ENCODE measurements at places on chromosomes 11 and 22. TPM values are rescaled to one million over a fixed set of nuclear protein-coding genes. Genes with fewer than 3 reads are reported as not detected.

PHETA2 gene
- total RNA-seq: 5.2 TPM

C11orf24 gene
- total RNA-seq: 35.3 TPM

ST13 gene
- total RNA-seq: 372 TPM

PPFIBP2 gene
- 66.4 TPM for total RNA-seq

ZP1 gene
- total RNA-seq: not detected

DNA sequence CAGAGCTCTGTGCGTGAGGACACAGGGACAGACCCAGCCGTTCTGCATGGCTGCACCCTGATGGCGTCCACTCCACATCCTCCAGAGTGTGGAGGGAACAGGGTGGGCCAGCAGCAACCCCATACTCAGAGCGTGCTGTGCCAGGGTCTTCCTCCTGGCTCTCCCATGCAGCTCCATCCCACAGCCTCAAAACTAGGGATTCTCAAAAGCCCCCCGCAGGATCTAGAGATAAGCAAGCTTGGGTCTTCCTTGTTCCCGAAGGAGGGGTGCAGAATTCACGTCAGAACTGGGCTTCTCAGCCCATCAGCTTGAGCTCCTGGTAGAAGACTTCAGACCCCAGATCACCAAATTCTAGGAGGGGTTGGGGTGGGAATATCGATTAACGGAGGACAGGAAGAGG, 858.8 kb downstream of the TBC1D22A start:
- H3K27ac ChIP-seq: no peak overlapping the region
- DNase-seq: no peak
- H3K36me3 ChIP-seq: no peaks in the 10 kb centered on the region
- H3K4me1 ChIP-seq: no peaks in the 10 kb centered on the region
- H3K27me3 ChIP-seq: peaks cover 3% of the 10 kb centered on the region
- H3K4me3 ChIP-seq: no peak overlapping the region

DNA sequence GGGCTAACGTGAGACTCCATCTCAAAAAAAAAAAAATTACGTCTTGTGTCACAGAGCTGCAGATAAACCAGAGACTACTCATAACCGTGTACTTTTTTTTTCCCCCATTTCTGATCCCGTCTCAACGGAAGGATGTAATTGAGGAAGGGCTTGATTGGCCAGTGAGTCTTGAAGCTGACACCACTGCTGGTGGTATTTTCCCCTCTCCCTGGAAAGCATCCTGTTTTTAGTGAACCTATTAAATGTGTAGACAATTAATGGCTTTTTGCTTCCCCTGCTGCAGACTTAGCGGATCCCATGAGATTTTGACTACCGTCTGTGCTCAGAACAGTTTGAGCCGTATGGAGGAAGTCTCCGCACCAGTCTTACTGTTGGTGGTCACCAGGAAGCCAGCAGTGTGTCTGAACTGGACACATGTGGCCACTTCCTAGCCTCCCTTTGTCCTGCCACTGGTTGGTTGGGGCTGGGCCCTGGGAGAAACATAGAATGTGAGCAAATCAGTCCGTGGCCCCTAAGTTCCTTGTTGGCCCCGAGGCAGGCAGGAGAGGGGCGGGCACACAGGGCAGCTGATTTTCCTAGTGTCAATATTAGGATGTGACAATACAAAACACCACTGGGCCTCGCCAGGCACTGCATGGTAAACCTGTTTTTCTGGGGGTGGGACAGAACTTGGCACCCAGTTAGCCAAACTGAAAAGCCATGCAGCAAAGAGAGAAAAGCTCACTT, 3.1 kb downstream of the BIK start:
- no peak overlapping the region for H3K27ac ChIP-seq
- peak overlapping the region; percentile 14 for H3K4me3 ChIP-seq
- H3K4me1 ChIP-seq: peaks cover 14% of the 10 kb centered on the region

DNA sequence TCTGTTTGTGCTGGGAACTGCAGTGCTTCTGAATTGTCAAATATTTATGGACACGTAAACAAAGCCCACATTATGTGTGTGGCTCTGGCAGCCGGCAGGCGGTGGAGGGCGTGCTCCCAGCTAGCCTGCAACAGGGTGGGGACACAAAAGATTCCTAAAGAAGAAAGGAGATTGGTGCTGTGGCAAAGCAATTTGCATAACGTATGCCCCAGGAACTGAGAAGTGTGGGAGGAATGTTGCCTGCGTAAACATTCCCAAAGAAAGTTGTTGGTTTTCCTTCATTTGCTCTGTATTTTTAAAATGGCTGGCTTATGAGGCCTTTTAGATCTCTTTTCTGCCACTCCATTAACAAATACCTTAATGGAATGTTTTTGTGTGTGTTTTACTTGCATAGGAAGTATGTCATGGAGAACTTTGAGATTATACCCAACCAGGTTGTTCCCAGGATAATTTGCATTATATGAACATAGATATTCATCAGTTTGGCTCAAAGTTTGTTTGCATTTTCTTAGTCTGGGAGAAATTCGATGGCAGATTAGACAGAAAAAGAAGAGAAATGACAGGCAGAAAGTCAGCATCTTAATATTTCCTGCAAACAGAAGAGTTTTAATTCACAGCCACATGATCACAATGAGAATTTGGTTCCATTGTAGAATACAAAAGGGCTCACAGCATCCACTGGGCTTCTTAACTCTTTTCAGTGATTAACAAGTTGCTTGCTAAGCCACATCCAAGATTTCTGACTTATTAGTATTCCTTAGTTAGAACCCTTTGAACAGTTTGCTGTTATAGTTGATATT, 41.8 kb upstream of the DLAT start:
- H3K27ac ChIP-seq: peak overlapping the region; percentile 99
- peak; percentile 51 for DNase-seq
- H3K4me1 ChIP-seq: peaks cover 25% of the 10 kb centered on the region
- peak overlapping the region; percentile 85 for H3K4me3 ChIP-seq
- peaks cover 15% of the 10 kb centered on the region for H3K36me3 ChIP-seq

DNA sequence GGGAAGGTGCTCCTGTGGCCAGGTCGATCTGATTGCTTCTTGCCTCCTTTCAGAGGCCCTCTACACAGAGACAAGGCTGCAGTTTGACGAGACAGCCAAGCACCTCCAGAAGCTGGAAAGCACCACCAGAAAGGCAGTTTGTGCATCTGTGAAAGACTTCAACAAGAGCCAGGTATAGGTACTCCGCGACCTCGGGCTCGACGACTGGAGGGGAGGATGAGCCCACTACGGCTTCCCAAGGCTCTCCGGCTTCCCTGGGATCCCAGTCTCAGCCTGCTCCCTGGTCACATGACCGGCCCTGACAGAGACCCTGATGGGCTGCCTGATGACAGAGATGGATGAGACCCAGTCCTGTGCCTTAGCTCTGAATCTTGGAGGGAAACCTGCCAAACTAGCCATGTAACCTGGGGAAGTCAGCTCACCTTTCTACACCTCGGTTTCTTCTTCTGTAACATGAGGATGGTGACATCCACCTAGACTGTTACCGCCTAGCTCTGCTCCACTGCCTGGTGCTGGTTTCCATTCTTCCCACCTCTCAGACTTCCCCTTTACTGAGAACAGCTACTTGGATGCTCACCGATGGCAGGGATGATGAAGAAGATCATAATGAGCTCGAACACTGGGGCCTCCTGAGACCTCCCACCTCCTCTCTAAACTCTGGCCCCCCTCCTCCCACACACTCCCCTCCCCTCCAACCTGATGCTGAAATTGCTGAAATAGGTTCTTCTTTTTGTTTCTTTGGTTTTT, 8.9 kb downstream of the RIBC2 start:
- H3K4me3 ChIP-seq: no peak overlapping the region
- no peak overlapping the region for H3K27ac ChIP-seq
- no peaks in the 10 kb centered on the region for H3K27me3 ChIP-seq
- peaks cover 23% of the 10 kb centered on the region for H3K36me3 ChIP-seq
- H3K4me1 ChIP-seq: no peaks in the 10 kb centered on the region

DNA sequence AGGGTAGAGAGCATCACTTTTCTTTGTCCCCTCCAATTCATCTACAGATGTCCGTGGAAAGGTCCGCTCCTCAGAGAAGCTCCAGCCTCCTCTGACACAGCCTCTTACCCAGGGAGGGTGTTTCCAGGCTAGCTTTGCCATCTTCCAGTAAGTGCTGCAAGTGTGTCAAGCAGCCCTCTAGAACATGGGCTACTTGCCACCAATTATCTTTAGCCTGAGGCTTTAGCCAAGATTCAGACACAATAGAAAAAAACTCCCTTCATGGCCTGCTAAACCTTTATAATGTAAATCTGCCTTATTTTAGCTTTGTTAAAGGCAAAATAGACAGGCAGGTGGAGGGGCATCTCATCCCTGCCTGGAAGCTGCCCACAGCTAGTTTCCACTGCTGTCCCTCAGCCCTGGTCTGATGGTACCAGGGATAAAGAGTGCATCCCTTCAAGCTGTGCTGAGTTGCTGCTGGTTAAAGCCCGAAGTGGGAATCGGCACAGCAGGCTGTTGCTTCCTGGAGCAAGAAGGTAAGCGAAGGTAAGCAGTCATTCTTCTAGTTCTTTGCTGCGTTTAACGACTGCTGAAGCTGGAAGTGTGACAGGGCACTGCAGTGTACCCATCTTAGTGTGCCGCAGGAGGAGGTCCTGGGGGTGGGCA, 190.1 kb upstream of the E2F8 start:
- no peak overlapping the region for H3K4me3 ChIP-seq
- no peak overlapping the region for H3K27ac ChIP-seq
- H3K27me3 ChIP-seq: peaks cover 4% of the 10 kb centered on the region
